ENCODE measurements at places on chromosomes 16 and 17.

DNA sequence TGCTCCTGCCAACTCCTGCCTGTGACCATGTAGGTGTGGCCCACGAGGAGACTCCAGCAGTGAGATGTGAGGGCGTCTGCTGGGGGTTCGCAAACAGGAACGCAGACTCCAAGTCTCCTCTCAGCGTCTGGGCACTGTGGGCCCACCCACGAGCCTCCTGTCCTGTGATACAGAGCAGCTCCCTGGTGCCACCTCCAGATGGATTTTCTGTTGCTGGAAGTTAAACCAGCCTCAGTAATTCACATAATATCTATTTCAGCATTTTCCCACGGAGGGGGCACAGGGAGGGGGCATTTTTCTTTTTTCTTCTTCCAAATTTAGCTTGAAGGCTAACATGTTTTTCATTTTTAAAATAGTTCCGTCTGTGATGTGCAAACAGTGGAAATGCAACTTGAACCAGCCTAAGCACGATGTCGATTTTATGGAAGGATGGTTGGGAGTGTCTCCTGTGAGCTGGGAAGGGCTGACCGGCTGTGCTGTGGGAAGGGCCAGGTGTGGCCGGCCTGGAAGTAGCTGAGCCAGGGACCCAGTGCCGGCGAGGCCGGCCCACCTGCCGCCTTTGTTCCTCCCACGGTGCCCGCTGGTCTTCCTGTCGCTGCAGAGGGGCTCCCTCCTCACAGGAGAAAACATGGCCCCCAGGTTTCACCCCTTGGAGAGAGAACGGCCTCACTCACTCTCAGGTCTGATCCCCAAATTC is 3.9 kb upstream of the RAB40B start:
- DNase-seq = peak; percentile 25

- no peak for DNase-seq
These were observed 4.5 kb upstream of the NAT9 start for GRCh38 chr17:74780443-74781238.

DNA sequence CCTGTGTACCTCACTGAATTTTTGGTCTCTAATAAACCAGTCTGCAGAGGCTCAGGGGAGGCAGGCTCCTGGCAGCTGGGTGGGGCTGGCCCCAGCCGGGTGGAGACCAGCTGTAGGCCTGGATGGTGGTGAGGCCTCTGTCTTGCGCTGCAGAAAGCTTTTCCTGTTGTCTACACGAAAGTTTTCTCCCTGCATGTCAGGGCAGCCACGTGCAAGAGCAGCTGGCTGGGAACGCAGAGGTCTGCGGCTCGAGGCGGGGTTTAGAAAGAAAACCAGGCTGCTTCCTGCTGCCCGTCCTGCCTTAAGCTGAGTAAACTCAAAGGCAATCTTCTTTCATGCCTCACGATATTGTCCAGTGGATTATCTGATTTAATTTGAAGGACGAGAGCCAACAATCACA is 2.4 kb downstream of the SERPINF1 start:
- peak; percentile 78 for DNase-seq

DNA sequence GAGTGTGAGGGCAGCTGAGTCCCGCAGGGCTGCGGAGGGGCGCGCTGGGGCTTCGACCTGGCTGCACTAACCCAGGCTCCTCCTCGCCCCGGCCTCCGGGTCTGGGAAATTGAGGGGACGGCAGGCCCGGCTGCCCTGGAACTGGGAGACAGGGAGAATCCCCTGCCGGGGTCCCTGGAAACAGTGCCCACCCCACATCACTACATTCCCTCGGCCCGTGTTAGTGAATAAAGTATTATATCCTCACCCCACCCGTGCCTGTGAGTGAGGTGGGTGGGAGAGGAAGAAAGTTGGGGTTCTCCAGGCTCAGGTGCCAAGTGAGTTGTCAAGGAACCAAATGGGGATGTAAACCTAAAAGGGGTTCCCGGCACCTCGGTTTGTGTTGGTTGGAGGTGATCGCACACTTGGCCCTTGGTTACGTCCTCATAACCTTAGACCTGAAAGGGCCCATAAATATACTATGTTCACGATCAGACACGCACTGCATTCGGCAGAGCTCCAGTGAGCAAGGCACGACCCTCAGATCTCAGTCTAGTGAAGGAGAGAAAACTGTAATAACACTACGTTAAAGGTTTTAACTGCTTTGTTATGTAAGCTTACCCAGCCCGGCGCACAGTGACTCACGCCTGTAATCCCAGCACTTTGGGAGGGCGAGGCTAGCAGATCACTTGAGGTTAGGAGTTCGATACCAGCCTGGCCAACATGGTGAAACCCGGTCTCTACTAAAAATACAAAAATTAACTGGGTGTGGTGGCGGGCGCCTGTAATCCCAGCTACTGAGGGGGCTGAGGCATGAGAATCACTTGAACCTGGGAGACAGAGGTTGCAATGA is 11.2 kb downstream of the ZNF771 start:
- no peak for DNase-seq

Measured in adipocyte (in vitro differentiated cells).